Stimulated activated memory B cell treated with anti-CD40 and anti-IgM and Interleukin-4, amounts not matched to agents 10 μg/mL and 1 μg/mL and 100 μg/mL, for 72 hours (primary cell): ENCODE measurements at places on chromosomes 4 and X.

- no peak for ATAC-seq
Measured at GRCh38 chrX:114611018-114611619, 27.2 kb downstream of the HTR2C start.

DNA sequence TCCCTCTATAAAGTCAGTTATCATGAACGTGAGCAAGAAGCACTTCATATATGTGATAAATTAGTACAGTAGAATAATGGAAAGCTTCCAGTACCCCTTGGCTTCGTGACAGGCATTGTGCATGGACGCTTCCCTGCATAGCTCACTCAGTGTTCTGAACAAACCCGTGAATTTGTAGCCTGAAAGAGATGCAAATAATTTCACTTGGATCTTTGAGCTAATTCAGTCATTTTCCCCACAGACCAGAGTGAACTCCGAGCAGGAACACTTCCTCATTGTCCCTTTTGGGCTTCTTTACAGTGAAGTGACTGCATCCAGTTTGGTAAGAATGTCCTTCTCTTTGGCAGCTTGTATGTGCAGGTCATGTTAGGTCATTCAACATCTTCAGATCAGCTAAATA lies 50.1 kb downstream of the ADD1 start:
- no peak for ATAC-seq

DNA sequence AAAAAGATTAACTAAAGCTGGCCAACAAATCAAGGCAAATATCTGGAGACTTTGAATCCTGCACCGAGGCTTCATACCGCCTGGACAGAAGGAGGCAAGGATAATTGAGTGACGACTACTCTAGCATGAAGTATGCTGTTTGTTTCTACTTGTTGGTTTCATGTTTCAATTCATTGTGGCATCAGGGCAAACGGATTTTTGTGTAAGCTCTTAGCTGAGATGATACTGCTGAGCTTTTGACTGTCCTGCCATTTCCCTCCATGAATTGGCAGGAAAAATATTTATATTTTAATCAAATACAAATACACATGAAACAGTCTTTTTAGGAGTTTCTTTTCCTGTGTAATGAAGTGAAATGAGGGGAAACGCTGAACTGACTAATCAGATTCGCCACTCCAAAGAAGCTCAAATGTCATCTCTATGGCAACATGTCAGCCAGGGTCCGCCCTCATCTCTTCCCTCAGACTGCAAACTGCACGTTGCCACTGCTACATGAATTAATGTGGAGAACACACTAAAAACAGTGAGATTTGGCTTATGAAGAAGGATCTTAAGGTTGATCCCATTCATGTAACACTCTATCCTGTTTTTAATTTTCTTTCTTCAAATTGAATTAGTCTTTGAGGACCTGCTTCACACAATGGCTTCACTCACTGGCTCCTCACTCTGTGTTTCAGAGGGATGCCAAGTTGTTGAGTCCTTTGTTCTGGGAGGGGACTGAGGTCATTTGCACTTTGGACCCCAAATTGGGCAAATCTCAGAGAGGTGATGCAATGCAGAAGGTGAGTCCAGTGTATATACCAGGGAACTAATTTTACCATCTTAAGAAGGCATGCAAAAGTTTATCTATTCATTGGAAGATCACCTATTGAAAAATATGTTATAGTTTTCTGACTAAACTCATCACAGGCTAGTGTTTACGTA lies 149.6 kb upstream of the MID1 start:
- ATAC-seq, result no peak

DNA sequence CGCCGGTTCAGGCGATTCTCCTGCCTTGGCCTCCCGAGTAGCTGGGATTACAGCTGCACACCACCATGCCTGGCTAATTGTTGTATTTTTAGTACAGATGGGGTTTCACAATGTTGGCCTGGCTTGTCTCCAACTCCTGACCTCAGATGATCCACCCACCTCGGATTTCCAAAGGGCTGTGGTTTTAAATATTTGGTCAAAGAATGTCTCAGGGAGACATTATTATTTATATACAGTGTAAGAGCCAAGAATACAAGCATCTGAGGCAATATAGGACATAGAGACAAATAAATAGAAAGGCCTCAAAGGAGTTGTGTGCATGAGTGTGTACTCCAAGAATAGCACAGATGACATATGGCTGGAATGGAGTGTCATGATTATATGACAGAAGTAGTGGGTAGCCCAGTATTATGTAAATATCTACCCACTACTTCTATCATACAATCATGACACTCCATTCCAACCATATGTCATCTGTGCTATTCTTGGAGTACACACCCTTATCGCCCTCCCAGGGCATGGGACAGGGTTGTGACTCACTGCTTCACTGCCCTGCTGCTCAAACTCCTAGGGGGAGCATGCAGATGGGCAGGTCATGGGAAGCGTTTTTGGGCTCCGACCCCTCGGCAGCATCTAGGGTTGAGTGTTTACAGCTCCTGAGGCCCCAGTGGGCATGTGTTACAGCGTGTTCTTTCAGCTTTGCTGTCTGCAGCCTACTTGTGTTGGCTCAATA lies 1649.8 kb upstream of the PCDH10 start:
- ATAC-seq, result no peak

DNA sequence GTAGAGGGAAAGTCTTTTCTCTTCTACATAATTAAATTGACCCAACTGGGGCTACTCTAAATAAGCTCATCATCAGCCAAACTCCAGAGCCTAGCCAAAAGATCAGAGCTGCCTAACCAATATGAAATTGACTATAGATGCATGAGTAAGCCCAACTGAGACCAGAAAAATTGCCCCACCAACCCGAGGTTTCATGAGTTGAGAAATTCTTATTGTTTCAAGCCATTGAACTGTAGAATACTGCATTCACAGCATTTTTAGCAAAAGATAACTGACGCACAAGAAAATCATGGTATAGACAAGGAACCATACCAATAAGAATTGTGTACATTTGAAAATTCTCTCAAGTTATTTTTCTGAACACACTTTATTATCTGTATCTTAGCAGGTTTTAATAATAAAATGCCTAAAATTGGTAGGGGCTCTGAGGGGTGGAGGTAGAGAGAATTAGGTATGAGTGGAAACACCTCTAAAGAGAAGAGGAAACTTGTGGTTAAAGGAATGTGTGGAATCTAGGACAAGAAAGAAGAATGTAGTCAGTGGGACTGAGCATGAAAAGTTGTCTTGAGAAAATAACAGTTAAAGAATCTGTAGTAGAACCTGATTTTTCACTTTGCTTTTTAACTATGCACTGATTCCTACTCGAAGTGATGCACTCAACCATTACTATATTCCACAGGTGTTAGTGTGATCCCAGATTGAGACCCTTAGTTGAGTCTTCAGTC lies 200.9 kb upstream of the PPP1R2C start:
- no peak for ATAC-seq

- ATAC-seq, result no peak
Measured at GRCh38 chrX:17595456-17596035, 141.7 kb upstream of the SCML1 start.

DNA sequence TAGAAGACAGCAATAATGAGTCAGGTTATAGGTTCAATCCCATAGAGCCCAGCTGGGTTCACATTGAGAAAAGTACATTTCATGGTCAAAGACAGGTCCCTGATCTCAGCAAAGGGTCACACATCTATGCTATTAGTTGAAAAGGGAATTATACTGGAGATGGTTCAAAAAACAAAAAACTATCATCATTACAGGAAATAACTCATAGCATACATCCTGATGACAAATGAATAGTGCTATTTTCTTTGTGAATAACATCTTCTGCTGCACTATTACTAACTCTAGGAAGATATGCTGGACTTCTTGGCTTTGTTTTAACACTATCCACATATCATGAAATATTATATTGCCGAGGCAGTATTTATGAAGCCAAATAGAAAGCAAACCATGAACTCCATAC lies 202.5 kb upstream of the MAB21L2 start:
- no peak for ATAC-seq

GRCh38 chr4:56077676-56078075 lies 128.9 kb downstream of the CEP135 start:
- no peak for ATAC-seq

- ATAC-seq, result no peak
Measured at GRCh38 chrX:9211269-9211668, 177.3 kb upstream of the FAM9B start.

- no peak for ATAC-seq
Measured at GRCh38 chr4:22019676-22020075, 71.1 kb upstream of the KCNIP4 start.

GRCh38 chrX:105265093-105265492 lies 44.6 kb upstream of the TEX13A start:
- no peak for ATAC-seq

GRCh38 chr4:176222149-176222548 lies 26.8 kb upstream of the SPATA4 start:
- ATAC-seq, result no peak

DNA sequence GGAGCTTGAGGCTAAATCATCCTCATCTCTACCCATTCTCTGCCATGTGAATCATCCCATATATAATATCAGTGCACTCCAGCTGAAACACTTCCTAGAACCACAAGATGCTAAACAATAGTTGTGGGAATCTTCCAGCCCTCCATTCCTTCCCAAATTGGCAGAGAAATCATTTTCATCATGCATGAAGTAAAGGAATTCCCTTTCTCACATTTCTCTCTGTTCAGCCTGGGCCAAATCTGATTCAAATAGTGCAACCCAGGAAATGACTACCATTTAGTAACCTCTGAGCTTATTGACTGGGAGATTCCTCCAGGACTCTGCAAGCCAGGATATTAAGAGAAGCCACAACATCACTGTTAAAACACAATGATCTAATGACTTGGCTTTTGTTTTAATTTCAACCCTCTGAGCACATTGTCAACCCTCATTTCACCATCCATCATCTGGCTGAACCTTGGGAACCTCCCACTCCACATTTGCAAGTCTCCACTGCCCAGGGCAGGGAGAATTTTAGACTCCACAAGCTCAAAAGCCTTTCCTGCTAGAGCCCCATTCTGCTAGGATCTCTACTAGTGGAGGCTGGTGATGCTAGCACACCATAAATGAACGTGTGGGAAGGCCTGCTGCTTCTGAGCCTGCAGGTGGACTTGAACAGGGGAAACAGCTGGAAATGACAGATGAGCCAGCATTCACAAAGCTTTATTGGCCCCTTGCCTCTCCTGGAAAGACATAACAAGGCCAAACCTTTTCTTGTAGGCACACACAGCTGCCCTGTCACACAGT lies 133.9 kb downstream of the TET2 start:
- no peak for ATAC-seq

DNA sequence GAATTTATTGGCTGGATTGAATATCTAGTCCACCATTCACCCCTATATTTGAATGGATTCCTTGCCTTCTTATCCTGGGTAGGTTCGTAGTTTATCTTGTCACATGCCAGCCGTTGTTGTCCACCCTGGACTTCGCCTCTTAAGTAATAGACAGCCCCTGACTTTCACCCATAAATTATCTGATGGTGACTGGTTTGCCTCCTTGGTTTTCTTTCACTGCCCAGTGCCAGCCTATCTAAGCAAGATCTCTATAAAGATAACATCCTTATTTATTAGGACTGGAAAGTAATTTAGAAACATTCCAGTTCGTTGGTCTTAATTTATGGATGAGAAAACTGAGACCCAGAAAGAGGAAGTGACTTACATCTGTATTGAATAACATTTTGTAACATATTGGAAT lies 410.3 kb downstream of the RPA4 start:
- ATAC-seq, result no peak
